ENCODE measurements at places on chromosomes 6 and 20.

DNA sequence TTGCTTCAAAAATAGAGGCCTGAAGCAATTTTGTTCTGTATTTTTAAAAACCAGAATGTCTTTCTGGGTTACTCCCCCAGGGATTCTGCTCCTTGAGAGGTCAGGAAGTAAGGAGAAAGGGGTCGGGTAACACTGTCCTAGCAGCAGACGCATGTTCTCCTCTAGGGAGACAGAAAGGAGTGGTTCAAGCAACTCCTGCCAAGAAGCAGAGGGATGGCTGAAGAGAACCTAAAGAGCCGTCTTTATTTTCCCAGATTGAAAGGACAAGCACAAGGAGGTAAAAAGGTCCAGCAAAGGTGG lies 58.0 kb upstream of the SLC4A11 start:
- no peak for DNase-seq

DNA sequence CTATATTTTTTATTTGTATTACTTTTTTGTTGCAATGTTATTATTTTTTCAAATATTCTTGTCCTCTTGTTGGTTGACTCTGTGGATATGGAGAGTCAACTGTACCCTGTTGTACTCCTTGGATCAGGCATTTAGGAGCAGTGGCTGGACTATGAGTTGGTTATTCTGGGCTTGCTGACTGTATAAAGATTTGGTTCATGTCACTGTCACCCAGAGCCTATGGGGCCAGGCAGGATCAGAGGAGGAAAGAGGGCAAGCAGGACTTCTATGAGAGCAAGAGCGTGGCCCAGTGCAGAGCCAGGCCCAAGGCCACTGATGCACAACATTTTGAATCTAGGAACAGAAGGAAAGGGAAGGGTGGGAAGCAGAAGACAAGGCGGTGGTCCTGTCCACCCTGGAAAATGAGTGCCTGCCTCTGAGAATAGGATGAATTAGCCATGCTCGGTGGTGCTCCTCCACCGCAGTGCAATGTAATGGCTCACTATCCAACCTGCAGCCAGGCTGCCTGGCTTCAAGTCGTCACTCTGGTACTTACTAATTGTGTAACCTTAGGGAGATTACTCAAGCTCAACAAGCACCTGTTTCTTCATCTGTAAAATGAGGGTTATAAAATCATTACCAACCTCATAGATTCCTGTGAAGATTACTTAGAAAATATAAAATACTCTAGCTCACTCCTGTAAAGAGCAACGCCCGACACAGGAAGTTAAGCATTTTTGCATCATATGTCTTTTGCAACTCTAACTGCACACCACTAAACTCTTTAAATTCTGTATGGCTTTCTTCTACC lies 192.1 kb downstream of the KCNQ5 start:
- no peak for DNase-seq

GRCh38 chr20:1711826-1712601 lies 54.4 kb upstream of the SIRPG start:
- no peak for DNase-seq

- no peak for DNase-seq
Measured at GRCh38 chr20:35592339-35592974, 23.2 kb upstream of the SPAG4 start.

- no peak for DNase-seq
Measured at GRCh38 chr6:151679081-151679480, 128.4 kb upstream of the ESR1 start.

GRCh38 chr6:168606722-168607121 lies 165.7 kb downstream of the SMOC2 start:
- DNase-seq = no peak

- DNase-seq = no peak
Measured at GRCh38 chr6:169988769-169989550, 237.5 kb downstream of the ERMARD start.

DNA sequence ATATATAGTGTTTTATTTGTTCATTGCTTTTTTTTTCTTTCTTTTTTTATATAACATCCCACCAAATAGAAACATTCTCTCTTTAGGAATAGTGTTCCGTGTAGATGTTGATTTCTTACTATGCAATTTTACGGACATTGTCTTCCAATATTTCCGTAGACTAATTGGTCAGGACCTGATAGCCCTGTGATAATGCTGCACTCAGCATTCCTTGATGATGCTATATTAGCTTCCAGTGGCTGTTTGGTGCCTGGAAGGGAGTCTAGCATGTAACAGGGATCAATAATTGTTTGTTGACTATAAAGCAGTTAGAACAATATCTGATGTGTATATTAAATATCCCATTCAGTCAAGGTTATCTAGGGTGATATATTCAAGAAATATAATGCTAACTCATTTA lies 6.7 kb upstream of the OR2W1 start:
- no peak for DNase-seq

DNA sequence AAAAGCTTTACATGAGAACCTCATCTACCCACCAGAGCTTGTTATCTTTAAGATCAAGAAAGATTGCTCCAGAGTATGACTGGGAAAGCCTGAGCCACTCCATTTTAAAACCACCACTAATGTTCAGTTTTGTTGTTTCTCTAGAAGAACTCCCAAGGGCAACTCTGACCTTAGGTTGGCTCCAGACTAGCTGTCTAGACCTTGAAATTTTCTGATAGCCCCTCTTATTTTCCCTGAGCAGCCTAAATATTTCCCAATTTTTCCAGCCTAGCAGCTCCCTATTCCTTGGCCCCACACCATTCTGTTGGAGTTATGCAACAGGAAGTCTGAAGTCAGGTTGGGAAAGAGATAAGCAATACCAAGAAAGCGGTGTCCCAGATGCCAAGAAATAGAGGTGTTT lies 84.6 kb upstream of the TCF21 start:
- no peak for DNase-seq

DNA sequence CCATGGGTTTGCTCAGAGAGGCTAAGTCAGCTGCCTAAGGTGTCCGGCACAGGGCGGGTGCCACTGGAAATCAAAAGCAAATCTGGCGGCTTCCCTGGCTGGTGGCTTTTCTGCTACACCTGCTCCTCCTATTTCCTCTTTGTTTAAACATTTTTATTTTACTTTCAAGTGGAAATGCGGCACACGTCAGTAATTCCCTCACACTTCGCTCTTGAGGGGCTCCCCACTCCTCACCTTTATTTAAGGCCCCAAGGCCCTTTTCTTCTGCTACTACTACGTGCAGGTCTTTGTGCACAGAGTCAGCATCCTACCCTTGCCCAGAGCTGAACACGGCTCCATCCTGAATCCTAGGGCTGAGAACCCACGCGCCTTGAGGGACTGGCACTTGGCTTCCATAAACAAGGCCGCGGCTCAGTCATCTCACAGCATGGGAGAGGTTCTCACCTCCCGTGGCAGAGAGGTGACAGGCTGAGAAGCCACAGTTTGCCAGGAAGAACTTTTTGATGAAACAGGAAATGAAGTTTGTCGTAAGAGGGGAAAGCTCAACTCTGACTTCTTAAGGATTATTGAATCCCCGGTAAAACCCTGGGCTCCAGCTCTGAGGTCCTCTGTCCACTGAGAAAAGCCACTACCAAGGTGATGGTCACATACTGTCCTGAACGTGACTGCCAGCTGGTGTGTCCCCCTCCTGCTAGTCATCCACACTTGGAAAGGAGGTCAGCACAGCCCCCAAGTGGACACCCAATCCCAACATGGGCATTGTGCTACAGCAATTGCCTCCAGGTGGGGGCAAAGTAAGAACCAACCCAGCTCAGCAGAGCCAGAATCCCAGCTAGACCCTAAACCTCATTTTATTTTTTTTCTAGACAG lies 48.0 kb downstream of the NFATC2 start:
- DNase-seq = no peak

DNA sequence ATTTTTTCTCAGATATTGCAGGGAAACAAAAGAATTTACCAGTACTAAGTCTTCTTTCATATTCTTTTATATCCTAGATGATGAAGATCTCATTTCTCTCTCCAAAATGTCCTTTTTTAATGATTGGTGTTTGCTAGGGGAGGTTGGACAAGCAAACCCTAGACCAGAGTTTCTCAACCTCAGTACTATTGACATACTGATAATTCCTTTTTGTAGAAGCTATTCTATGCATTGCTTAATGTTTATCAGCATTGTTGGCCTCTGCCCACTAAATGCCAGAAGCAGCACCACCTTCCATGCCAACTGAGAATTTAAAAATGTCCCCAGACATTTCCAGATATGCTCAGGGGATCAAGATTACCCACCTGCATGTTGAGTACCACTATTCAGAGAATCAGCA lies 14.4 kb upstream of the TFAP2B start:
- no peak for DNase-seq

DNA sequence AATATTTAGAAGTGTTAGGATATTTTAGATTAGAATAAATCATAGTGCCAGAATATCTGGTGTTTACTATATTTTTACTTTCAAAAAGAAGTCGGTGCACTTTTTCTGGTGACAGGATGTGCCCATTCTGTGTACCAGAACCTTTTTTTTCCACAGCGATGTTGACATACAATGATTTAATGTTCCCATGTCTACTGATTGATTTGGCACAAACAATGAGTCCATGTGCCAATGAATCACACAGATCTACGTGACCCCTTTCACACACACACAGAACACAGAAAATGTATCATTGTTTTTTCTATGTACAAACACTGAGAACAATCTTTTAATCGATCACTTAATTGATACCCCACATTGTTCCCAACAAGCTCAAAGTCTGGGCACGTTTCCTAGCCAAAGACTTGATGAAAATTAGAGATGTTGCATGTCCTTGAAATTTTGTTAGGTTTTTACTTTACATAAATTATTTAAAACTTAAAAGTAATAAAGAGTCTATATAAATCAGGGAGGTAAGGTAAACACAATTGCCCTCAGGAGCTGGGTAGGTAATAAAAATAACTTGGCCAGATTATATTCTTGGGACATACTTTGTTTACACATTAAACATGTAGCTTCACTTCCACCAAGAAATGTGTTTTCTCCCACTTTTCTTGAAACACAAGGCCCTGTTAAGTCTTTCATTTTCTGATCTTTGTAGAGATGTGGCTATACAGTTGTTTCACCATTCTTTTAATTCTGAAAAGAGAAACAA lies 36.4 kb upstream of the SOX4 start:
- DNase-seq = no peak

All from stimulated activated CD8-positive, alpha-beta memory T cell treated with anti-CD3 and anti-CD28 coated beads, Interleukin-15, amount 100 ng/mL, for 4 hours (primary cell).